ENCODE measurements at places on chromosomes 4 and X.
A peak's percentile ranks its signal among the peaks of the same experiment; 100 is the strongest.

DNA sequence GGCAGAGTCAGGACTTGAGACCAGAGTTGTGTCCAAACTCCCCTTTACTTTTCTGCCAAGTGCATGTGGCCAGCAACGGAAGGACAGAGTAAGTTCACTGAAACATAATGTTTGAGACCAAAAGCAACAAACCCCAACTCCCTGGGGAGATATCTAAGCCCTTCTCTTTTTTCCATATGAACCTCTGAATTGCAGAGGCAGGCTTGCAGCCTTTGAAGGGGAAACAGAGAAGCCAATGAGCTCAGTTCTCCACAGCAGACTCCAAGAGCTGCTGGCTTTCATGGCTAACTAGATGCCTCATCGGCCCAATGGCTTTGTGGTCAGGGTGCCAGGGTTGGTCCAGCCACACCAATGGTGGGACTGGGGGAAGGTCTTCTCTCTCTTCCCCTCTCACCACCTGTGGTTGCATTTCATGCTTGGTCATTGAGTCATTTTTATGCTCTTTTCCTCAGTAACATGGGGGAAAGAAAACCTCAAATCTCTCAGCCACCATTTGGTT lies 34.0 kb downstream of the STARD8 start:
- DNase-seq, result no peak

DNA sequence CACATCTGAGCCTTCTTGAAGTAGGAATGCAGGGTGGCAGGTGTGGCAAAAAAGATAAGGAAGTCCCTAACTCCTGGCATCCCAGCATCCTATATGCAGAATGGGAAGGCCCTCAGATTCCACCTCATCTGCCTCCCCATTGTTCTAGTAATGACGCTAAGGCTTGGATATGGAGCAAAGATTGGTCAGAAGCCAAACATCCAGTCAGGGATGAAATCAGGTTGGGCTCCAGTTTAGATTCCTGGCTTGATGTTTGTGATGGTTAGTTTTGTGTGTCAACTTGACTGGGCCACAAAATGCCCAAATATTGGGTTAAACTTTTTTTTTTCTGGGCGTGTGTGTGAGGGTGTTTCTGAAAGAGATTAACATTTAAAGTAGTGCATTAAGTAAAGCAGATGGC lies 39.6 kb upstream of the MAGEA4 start:
- no peak for DNase-seq

GRCh38 chr4:125011646-125012045 lies 299.1 kb upstream of the ANKRD50 start:
- no peak for DNase-seq

DNA sequence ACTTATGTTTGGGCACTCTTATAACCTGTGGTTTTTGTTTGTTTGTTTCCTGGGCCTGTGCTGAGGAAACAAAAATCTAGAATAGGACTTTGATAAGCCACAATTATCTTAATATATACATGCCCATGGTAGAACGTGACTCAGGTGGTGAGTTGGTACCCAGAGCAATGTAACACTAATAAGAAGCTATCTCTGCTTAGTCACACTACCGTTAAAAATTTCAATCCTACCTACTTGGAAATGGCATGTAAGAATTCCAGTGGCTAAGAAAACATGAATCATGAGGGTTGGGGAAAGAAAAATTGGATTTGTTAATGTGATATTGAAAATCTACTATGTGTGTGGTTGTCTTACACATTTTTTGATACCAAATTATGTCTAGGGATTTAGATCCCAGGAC lies 30.5 kb upstream of the ADGRG2 start:
- DNase-seq, result no peak

GRCh38 chr4:135429528-135429927 lies 1227.9 kb upstream of the PABPC4L start:
- no peak for DNase-seq

GRCh38 chr4:17153572-17153971 lies 255.1 kb upstream of the LDB2 start:
- no peak for DNase-seq

GRCh38 chrX:38796946-38797345 lies 4.3 kb upstream of the MID1IP1 start:
- DNase-seq, result no peak

DNA sequence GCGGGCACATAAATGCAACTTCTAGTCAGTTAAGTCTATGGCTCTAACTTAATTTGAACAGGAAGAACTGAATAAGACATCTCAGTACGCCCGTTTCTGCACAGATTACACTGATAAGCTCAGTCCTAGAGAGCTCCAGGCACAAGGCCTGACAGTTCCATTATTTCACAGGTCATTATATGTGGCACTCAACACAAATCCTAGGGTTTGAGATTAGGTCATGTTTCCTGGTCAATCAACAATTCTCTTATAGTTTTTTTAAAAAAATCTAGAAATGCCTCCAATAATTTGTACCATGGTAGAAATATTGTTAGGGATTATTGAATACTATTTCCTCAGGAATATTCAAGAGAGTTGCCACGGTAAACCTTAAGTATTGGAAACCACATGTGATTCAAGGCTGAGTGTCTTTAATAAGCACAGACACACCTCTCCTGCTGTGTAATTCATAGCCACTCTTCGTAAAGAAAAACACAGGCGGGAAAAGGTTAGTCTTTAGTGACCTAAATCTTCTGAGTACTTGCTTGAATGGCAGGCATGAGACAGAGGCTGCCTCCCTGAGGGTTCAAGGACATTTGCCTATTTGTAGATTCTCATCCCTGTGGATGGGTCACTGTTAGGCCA lies 342.9 kb upstream of the ADGRL3 start:
- no peak for DNase-seq

DNA sequence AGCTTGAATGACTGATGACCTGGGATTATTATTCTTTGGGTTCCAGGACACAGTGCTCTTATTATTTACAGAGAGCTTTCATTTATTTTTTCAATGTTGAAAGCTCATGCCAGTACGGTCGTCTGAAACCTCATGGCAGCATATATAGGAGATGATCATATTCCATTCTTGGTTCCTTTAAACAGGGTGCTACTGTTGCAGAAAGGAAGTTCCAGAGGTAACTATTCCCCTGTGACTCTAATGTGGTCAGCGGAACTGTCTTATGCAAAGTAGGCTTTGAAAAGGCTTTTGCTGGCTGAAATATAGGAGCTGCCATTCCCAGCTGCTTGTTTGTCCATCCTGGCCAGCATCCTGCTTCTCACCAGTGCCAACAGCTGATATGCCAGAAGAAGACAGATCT lies 208.3 kb upstream of the LEF1 start:
- no peak for DNase-seq

DNA sequence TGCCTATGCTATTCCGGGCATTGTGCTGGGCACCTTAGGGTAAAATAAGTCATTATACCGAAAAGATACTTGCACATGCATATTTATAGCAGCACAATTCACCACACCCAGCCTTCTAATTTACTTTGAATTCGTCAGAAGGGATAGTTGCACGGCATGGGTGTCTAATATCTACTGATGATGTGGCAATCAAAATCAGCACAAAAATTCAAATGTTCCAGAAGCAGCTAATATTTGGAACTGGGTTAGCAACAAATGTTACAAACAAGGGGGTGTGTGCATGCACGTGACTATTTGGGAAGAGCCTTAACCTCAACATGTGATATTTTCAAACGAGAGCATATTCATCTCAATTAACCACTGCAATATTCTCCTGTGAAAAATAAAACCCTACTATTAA lies 79.7 kb upstream of the PRSS48 start:
- no peak for DNase-seq

DNA sequence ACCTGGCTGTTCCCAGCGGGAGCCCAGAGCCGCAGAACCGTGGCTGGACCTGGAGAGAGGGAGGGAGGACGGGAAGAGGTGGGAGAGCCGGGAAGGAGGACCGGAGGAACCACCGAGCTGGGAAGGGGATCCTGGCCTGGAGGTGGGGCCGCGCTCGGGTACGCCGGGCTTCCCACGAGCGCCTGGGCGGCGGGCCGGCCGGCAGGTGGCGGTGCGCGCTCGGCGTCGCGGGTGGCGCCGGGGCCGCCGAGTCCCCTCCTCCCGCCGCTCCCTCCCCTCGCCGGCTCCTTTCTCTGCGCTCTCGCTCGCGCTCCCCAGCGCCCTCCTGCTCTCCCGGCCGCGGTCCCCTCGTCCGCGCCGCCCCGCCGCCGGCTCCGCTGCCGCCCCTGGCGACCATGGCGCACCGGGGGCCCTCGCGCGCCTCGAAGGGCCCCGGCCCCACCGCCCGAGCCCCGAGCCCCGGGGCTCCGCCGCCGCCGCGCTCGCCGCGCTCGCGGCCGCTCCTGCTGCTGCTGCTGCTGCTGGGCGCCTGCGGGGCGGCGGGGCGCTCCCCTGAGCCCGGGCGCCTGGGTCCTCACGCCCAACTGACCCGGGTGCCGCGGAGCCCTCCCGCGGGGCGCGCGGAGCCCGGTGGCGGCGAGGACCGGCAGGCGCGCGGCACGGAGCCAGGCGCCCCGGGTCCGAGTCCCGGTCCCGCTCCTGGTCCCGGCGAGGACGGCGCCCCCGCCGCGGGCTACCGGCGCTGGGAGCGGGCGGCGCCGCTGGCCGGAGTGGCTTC lies at the start of gene SORCS2:
SORCS2 (plus strand) TSS at position 287 of the 778 bp plus-strand sequence.
- peak; percentile 75 for DNase-seq

GRCh38 chr4:86416081-86416480 lies 56.2 kb upstream of the MAPK10 start:
- DNase-seq, result no peak

- no peak for DNase-seq
Measured at GRCh38 chr4:115664285-115664684, 550.9 kb upstream of the NDST4 start.

DNA sequence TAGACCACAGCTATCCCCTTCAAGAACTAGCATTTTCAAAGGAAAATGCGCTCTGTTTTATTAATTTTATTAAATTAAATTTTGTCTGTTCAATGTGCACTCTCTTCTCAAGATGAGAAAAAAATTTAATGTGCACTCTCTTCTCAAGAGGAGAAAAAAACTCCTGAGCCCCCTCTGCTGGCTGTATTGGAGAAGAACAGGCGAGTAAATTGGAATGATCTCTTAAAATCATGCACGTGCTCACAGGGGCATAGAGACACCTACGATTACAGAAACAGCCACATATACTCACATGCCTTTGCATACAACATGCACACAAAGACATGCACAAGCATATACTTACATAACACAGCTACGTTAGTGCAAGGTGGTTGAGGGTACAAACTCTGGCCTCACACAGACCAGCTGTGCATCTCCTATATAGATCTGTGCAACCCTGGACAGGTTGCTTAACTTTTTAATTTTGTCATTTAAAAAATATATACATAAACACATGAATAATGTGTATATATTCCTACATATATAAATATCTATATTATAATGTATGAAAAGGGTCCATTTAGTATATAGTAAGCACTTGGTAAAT lies 176.2 kb upstream of the CXorf66 start:
- peak; percentile 46 for DNase-seq

- DNase-seq, result no peak
Measured at GRCh38 chr4:26367811-26368210, 47.0 kb downstream of the RBPJ start.

GRCh38 chrX:10395179-10395578 lies 225.2 kb downstream of the MID1 start:
- DNase-seq, result no peak

DNA sequence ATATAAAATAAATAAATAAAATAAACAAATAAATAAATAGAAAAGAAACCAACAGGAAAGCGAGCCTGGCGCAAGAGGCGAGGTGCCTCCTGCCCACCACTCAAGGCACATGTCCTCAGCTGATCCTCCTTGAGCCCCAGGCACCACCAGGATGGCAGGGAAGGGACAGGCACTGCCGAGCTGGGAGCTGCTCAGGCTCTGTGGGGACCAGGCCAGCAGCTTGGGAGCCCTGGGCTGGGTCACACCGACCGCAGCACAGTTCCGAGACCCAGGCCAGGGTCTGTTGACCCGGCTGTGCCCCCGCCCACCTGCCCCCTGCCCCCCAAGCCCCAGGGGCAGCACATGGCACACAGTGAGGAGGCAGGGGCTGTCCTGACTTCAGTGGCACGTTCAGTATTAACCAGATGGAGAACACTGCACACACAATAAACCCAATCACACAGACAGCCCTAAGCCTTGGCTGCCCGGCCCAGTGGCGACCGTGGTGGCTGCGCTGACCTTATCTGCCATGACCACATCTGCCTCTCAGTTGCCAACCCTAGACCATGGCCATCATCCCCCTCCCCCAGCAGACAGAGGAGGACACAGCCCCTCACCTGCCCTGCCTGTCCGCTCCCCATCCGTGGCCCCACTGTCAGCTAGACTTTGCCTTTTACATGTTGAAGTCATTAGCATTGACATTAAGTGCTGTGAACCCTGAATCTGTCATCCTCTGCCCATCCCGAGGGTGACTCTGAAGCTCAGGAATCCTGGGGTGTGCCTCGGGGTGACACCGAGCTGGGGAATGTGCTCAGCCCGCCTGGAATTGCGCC lies 2.9 kb upstream of the TREX2 start:
- DNase-seq, result no peak

DNA sequence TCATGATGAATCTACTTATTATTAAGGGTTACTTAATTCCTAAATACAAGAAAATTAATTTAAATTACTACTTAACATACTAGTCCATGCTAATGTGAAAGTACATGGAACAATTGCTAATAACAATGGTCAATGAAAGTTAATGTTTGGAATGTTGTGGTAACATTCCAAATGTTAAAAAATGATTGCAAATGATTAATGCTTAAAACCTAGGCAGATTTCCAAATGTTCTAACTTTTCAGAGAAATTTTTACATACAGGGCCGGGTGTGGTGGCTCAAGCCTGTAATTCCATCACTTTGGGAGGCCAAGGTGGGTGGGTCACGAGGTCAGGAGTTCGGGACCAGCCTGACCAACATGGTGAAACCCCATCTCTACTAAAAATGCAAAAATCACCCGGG lies 1851.3 kb upstream of the PCDH7 start:
- DNase-seq, result no peak

GRCh38 chr4:54539500-54540029 lies 118.2 kb upstream of the KIT start:
- no peak for DNase-seq

GRCh38 chr4:186294160-186294559 lies 28.2 kb downstream of the F11 start:
- no peak for DNase-seq
